Muscle of arm (tissue), 14 donors: ENCODE measurements at places on chromosomes 1 and 21.

DNA sequence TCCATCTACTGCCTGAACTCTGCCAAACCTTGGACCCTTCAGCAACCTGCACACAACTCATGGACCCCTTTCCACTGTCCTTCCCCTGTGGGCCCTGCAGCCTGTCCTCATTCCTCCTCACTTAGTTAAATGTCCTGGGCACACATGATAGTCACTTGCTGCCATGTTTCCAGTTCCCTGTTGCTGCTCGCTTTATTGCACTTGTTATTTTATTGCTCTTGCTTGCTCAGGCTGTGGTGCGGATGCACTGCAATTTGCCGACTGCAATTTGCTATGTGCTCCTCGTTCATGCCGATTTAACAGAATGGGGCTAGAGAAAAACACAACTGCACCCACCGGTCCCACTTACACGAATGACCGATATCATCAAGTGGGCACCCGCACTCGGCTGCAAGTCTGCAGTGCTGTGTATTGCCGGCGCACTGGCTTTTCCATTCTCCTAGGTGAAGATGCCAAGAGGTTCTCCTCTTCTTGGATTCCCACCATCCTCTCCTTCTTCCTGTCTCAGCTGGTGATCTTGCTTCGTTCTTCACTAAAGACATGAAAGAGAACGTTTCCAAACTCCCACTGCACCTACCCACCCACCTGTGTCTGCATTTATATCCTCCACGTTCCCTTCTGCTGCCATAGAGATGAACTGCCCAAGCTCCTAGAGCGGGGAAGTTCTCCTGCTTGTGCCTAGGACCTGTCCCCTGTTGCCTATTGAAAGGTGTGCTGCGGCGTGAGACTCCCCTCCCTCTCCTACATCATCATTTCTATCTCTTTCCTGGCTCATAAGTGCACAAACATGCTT lies 45.4 kb upstream of the B3GALT5 start:
- DNase-seq, result no peak

DNA sequence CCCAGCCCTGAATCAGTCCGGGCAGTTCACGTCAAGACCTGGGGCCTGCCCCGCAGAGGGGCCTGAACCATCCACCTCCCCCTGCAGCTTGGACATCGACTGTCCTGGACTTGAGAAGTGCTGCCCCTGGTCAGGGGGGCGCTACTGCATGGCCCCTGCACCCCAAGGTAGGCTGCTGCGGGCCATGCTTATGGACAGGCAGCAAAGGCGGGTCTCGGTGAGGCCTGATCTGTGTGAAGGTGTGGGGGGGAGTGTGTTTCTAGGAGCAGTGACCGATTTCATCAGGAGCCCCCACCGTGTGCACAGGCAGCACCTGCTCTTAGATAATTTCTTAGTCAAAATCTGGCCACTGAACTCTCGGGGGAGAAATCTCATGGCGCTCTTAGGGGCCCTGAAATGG lies 13.0 kb downstream of the UMODL1 start:
- no peak for DNase-seq

DNA sequence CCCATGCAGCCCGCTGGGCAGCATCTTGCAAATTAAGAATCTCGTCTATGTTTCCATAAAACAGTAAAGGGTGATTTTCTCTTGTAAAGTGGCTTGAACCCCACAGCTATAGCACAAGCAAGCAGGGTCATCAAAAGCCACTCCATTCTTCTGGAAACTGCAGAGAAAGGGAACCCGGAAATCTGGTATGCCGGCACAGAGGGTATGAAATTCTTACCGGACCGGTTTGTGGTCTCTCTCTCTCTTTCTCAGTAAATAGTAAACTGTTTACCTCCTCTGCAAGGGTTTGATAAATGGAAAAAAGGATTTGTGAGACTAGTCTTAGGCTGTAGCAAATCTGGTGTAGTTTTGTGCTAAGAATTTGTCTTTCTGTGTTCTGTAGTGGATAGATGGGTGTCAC lies 2.7 kb upstream of the ADSS2 start:
- no peak for DNase-seq

GRCh38 chr1:186178426-186179043 lies 196.5 kb downstream of the TPR start:
- DNase-seq, result no peak

- no peak for DNase-seq
Measured at GRCh38 chr1:110337704-110338308, 1.4 kb upstream of the RBM15 start.

DNA sequence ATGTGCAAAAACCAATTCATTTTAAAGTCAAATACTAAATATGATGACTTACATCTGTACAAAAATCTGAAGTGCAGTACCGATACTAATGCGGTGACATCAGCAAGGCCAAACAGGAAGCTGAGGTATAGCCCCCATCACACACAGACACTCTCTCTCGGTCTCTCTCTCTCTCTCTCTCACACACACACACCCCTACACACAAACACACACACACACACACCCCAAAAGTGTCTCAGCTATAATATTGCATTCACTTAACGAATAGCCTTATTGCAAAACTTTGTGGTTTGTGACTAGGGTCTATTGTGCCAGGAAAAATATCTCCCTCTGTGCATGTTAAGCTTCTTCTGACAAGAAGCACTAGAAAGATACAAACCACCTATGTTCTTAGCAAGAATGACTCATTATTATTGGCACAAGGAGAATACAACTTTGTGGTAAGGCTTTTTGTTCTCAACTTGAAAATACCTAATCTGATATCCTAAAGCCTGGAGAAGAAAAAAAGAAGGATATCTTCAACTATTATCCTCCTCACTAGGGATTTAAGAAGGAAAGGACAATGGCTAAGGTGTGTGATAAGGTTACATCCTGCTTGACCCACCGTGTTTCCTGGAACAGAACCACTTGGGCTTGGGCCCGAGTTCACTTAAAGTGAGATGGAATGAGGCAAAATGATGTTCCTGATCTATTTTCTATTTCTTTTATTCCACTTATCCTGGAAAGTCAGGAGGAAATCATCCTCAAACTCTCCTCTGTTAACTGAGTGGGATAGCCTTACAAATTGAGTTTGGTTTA lies 107.1 kb downstream of the NIBAN1 start:
- no peak for DNase-seq

GRCh38 chr1:3215198-3216014 lies 146.4 kb downstream of the PRDM16 start:
- DNase-seq, result no peak

GRCh38 chr1:166080277-166080966 lies 86.4 kb downstream of the FAM78B start:
- no peak for DNase-seq

DNA sequence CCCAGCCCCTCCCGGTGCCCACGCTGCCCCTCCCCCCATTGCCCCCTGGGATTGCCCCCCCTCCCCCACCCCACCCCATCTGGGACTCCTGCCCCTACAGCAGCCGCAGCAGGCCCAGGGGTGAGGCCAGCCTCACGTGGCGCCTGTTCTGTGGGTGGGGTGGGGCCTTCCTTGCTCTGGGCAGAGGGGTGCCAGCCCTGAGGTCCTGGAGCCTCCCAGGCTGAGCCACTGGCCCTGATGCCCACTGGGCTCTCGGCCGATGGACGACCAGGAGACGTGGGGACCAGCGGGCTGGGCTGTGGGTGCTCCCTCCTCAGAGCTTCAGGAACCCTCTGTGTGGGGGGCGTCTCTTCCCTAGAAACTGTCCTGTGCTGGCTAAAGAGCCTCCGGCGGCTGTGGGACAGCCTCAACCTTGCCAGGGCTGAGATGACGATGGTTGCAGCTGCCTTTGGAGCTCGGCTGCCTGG lies 5.8 kb upstream of the C1orf159 start:
- no peak for DNase-seq

DNA sequence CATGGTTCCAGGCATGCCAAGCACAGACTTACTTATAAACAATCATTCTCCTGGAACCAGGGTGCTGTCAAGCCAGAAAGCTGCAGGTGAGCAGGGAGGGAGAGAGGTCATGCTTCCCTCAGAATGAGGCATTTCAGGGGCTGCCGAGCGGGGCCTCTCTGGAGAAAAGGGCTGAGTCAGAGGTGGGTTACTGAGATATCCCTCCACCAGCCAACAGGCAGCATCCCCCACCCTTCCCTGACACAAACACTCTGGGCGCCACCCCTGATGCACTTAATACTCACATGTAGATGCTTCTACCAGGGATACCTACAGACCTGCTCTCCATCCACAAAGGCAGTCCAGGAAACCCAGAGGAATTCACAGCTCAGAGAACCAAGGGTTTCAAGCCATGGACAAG lies 13.1 kb downstream of the STK40 start:
- no peak for DNase-seq

DNA sequence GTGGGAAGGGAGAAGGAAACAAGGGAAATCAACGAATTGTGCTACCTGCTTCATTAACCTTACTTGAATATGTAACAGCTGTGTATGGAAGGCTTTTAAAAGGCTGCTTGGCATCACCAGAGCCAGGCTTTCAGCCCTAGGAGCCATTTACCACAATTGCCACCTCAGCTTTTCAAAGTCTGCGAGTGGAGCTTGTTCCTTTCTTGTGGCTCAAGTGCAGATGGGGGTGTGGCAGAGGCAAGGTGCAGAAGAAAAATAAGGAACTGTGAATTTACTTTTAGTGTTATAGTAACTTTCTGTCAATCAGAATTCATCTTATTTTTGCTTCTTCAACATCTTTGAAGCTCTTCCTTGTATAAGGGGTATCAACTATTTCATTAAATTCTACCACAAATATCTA lies 17.6 kb downstream of the CLCA2 start:
- no peak for DNase-seq

GRCh38 chr21:25885880-25886279 lies 151.1 kb downstream of the GABPA start:
- no peak for DNase-seq

GRCh38 chr1:9402256-9402616 lies 109.5 kb downstream of the SPSB1 start:
- no peak for DNase-seq

GRCh38 chr1:43134068-43134467 lies 38.0 kb downstream of the EBNA1BP2 start:
- DNase-seq, result no peak

- no peak for DNase-seq
Measured at GRCh38 chr1:98288494-98288893, 367.7 kb upstream of the DPYD start.

DNA sequence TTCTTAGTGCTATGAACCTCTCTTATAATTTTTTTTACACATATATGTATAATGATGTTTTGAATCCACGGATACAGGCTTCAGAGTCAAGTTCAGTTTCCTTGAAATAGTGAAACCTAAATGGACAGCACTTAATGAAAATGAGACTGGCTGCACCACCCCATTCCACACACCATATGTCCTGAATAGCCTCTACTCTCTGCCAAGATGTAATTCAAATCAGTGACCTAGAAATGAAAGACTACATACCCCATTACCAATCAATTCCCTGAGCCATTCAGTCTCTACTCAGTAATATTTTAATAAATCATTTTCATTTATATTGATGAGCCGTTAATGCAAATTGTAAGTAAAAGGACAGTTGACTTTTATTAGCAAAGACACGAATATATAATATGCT lies 614.9 kb upstream of the TMPRSS15 start:
- no peak for DNase-seq

DNA sequence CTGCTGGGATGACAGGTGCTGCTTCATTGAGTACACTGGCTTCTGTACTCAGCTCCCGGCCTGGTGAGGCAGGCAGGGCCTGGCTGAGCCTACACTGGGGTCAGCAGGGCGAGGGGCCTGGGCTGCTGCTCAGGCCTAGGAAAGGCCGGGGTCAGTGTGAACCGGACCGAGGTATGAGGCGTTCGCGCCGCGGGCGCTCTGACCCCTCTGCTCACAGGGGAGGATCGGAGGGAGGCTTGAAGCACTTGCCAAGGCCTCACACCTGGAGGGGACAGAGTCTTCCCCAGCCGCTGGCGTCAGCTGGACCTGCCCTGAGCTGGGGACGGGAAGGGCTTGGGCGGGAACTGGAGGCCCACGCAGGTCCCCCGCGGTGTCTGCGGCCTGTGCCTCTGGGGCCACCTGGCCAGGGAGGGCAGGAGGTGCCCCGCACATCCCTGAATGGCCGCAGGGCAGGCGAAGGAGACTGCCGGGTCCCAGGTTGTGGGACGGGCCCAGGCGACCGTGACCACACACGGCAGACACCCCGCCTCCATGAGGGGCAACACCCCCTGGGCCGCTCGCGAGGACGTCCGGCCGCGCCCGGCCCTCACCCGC lies 466 bp downstream of the PEX10 start:
- DNase-seq, result no peak
